ENCODE measurements at places on chromosomes 12 and 14.

- no peak for DNase-seq
These were observed 381 bp downstream of the YY1 start for GRCh38 chr14:100239211-100239839.

DNA sequence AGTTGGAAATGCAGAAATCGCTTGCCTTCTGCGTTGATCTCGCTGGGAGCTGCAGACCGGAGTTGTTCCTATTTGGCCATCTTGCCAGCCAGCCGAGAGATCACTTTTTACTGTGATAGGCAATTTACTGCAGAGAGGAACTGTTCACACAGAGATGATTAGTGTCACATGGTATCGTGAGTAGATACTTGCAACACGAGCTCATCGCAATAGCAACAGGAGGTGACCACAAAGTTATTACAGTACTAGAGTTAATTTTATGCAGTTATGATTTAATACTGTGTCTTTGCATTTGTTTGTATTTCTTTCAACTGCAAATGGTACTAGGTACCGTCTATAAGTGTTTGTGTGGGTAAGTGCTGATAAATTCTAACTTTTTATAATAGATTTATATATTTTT is 27.8 kb downstream of the NOPCHAP1 start:
- DNase-seq = no peak

- DNase-seq = no peak
These were observed 38.4 kb upstream of the MANSC4 start for GRCh38 chr12:27818401-27818918.

DNA sequence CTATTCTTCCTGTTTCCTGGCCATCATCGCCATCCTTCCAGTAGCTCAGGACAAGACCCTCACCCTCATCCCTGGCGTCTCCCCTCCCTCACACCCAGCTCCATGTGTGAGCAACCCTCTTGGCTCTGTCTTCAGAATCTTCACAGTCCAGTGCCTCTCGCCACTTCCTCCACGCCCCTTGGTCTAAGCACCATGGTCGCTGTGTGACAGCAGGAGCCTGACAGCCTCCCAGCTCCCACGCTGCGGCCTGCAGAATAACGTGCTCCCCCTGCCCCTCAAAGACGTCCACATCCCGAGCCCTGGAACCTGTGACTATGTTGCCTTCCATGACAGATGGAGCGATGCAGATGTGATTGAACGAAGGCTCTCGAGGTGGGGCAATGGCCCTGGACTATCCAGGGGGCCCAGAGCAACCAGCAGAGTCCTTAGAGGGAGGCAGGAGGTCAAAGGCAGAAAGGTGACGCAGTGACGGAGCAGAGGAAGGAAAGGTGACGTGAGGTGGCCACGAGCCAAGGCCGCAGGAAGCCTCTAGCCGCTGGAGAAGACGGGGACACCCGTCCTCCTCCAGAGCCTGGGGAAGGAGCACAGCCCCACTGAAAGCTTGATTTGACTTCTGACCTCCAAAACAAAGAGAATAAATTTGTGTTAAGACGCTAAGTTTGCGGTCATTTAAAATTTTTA is 139.8 kb downstream of the CALM1 start:
- no peak for DNase-seq

DNA sequence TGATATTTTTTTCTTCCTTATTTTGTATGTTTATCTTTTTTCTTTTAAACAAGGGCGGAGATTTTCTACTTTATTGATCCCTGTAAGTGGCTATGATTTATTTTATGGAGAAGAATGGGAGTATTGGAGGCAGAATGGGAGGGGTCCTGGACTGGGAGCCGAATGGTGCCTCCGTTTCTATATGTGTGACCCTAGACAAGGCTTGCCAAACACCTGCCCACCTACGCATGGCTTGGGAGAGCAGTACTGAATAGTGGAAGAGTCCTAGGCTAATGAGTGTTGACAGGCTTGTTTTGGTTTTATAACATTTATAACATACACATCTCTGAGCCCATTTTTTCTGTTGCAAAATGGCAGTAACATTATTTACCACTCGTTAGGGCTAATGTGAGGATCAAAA is 29.0 kb downstream of the STK38L start:
- DNase-seq = no peak

GRCh38 chr14:98198385-98198784 is 1073.6 kb downstream of the BCL11B start:
- DNase-seq = no peak

- DNase-seq = no peak
These were observed 23.7 kb downstream of the GSTZ1 start for GRCh38 chr14:77344377-77344996.
